ENCODE measurements at places on chromosomes 5 and 9. TPM values are rescaled to one million over a fixed set of nuclear protein-coding genes. Genes with fewer than 3 reads are reported as not detected.

Gene TSLP
- total RNA-seq: 0.53 TPM

Gene TAF1L
- total RNA-seq: under 0.01 TPM

Gene KLF4
- total RNA-seq: 0.80 TPM

Gene ZNF354B
- total RNA-seq: 13.4 TPM

Gene REEP2
- total RNA-seq: 2.8 TPM

Gene MEGF10
- total RNA-seq: 0.14 TPM

Gene ABO
- 0.22 TPM for total RNA-seq

Gene SOHLH1
- not detected for total RNA-seq

Gene PCDHA12
- under 0.01 TPM for total RNA-seq

Gene UBTD2
- 30.2 TPM for total RNA-seq

Gene MEF2C
- 63.5 TPM for total RNA-seq

Gene PCDHGB3
- 2.9 TPM for total RNA-seq

Gene IL9
- total RNA-seq: not detected

Gene SV2C
- total RNA-seq: not detected

Gene CKMT2
- not detected for total RNA-seq

Gene POLE3
- 64.5 TPM for total RNA-seq

Gene C9orf153
- total RNA-seq: 0.27 TPM

Gene FEM1C
- 29.9 TPM for total RNA-seq

Gene QRFP
- not detected for total RNA-seq

Gene CARTPT
- not detected for total RNA-seq

Gene CENPP
- 11.6 TPM for total RNA-seq

Gene SLC23A1
- not detected for total RNA-seq

Gene SOX30
- total RNA-seq: not detected

Gene CER1
- total RNA-seq: not detected

Gene MARVELD2
- total RNA-seq: 4.9 TPM

Gene SMIM33
- 0.13 TPM for total RNA-seq

Gene TMEFF1
- total RNA-seq: 6.2 TPM

Gene PCDH12
- 35.1 TPM for total RNA-seq

Gene PCDHGA8
- 1.6 TPM for total RNA-seq

Gene PFN3
- total RNA-seq: not detected

Gene MYOZ3
- total RNA-seq: 0.22 TPM

Gene PCDH1
- total RNA-seq: 194 TPM

Gene FGFR4
- total RNA-seq: 4.2 TPM

Gene FAM151B
- 3.4 TPM for total RNA-seq

Gene OR13D1
- not detected for total RNA-seq

Gene SLC6A3
- not detected for total RNA-seq

Gene CORO2A
- total RNA-seq: 0.40 TPM

Gene CCDC180
- 0.79 TPM for total RNA-seq

Gene TRMT10B
- total RNA-seq: 3.1 TPM

Gene GLDC
- total RNA-seq: 22.8 TPM

Gene SRD5A1
- total RNA-seq: 9.3 TPM

Gene RFESD
- total RNA-seq: 1.2 TPM

Gene ELAVL2
- total RNA-seq: 2.2 TPM

Gene DIRAS2
- not detected for total RNA-seq

Gene LTC4S
- 0.43 TPM for total RNA-seq

Gene F2RL1
- 78.1 TPM for total RNA-seq

Gene KCNMB1
- total RNA-seq: 1.1 TPM

Gene C9orf50
- not detected for total RNA-seq

Data from thoracic aorta endothelial cell (primary cell).